ENCODE measurements at places on chromosomes 2 and 18.

DNA sequence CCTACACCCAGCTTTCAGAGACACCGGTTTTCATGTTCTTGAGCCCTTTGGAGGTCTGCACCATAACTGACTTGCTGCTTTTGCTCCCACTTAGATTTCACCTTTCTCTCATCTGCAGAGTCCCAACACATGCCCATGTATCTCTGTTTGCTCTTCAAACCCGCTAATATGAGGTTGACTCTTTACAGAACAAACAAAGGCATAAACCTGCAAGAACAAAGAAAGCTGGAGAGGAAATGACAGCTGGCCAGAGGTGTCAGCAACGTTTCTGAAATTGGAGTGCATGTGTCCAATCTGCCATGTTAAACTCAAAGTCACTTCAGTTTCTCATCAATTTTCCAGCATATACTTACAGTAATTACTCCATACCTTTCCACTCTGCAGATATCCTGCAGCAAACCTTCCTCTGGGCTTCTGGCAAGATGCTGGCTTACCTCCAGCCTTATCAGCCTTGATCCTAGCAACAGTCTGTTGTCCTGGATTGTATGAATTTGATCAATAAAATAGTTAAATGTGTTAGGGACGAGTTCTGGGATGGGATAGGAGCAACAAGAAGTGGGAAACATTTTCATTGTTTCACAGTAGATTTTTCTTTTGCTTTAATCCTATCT is 157.4 kb downstream of the FHOD3 start:
- no peak overlapping the region for H3K4me3 ChIP-seq
- no peak for DNase-seq
- no peak overlapping the region for H3K27ac ChIP-seq
- H3K27me3 ChIP-seq, result peaks cover 4% of the 10 kb centered on the region

GRCh38 chr2:182018218-182018617 is 32.6 kb downstream of the PPP1R1C start:
- peaks cover 45% of the 10 kb centered on the region for H3K4me1 ChIP-seq
- no peaks in the 10 kb centered on the region for H3K27me3 ChIP-seq
- H3K4me3 ChIP-seq, result no peak overlapping the region
- no peak overlapping the region for H3K27ac ChIP-seq
- peaks cover 22% of the 10 kb centered on the region for H3K36me3 ChIP-seq
- DNase-seq, result no peak

DNA sequence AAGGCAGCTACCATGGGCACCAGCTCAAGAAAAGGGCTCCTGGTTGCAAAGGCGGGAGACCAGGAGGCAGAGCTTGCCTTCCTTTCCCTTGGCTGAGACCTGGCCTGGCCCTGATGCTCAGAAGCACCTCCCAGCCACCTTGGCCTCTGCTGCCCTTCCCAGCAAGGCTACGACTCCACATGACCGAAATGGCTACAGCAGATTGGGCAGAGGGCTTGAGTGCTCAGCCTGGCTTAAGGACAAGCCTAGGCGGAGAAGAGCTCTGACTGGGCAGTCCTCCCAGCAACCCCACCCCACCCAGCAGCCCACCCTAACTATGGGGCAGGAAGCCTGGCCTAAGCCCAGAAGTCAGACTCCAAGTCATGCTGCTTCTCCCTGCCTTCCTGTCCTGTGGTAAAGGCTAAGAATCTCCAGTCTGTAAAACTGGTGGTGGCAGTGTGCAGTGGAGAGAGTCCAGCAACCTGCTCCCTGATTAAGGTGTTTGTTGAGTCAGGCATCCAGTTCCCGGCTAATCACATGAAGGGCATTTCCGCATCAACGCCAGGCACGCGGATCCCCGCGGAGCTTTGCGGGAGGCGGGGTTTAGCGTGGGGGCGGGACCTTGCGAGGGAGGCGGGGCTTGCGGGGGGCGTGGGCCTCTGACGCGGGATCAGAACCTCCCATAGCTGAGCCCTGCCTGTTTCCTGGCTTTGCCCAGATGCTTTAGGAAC is 256.0 kb downstream of the BCL11A start:
- DNase-seq, result no peak
- H3K4me1 ChIP-seq, result no peaks in the 10 kb centered on the region
- H3K4me3 ChIP-seq, result no peak overlapping the region
- no peaks in the 10 kb centered on the region for H3K36me3 ChIP-seq
- peaks cover 4% of the 10 kb centered on the region for H3K27me3 ChIP-seq
- H3K27ac ChIP-seq, result no peak overlapping the region

DNA sequence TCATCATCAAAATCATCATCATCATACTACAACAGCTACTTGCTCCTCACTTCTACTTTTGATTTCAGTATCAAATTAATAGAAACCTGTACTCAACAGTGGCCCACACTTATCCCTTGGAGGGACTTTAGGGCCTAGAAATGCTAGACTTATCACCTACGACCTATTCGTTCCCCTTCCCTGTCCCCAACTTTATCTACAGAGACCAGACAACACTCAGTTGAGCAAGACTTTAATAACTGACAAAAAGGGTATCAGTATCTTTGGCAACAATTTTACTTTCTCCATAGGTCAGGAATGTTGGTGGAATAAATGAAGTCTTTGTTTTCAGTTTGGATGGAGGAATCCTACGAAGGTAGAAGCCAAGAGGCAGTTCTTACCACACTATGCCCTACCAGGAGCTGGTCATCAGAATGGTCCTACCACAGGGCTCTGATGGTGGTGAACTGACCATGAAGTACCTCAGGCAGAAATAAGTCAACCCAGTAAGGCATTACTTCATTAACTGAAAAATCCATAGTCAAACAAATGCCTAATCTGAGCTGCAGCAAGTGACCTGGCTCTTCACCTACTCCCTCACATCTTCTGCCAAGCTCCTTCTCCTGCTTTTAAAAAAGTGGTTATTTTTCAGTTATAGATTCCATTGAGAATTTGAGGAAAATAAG is 26.6 kb downstream of the MBD2 start:
- no peak overlapping the region for H3K4me3 ChIP-seq
- peaks cover 21% of the 10 kb centered on the region for H3K36me3 ChIP-seq
- DNase-seq, result no peak
- no peaks in the 10 kb centered on the region for H3K27me3 ChIP-seq

- peaks cover 14% of the 10 kb centered on the region for H3K36me3 ChIP-seq
- peak; percentile 48 for DNase-seq
- no peak overlapping the region for H3K27ac ChIP-seq
- peaks cover 5% of the 10 kb centered on the region for H3K27me3 ChIP-seq
These were observed 3.1 kb upstream of the MATN3 start for GRCh38 chr2:20015482-20016083.

DNA sequence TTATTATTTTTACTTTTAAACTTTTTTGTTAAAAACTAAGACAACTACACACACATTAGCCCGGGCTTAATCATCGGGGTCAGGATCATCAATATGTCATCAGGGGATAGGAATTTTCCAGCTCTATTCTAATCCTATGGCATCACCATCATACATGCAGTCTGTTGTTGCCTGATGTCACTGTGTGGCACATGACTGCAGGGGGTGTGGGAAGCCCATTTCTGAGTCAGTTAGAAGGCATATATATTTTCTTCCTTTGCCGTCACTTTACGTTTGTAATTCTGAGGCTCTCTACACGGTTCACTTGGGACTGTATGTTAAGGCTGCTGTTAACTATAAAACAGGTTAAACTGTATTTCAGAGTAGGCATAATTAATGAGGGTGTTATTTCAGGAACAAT is 144.4 kb upstream of the ITGA6 start:
- no peaks in the 10 kb centered on the region for H3K27me3 ChIP-seq
- peak overlapping the region; percentile 74 for H3K4me3 ChIP-seq
- peak; percentile 96 for DNase-seq
- H3K27ac ChIP-seq, result peak overlapping the region; percentile 94

- H3K27ac ChIP-seq, result peak overlapping the region; percentile 65
- H3K36me3 ChIP-seq, result no peaks in the 10 kb centered on the region
- peak overlapping the region; percentile 5 for H3K4me3 ChIP-seq
- no peaks in the 10 kb centered on the region for H3K27me3 ChIP-seq
- peak; percentile 86 for DNase-seq
- H3K4me1 ChIP-seq, result peaks cover 36% of the 10 kb centered on the region
These were observed 34.3 kb downstream of the FMNL2 start for GRCh38 chr2:152369176-152369860.

- peak; percentile 43 for DNase-seq
- no peaks in the 10 kb centered on the region for H3K36me3 ChIP-seq
- H3K27me3 ChIP-seq, result no peaks in the 10 kb centered on the region
- no peak overlapping the region for H3K4me3 ChIP-seq
- H3K27ac ChIP-seq, result no peak overlapping the region
These were observed 46.2 kb upstream of the MGAT5 start for GRCh38 chr2:134207589-134208209.

DNA sequence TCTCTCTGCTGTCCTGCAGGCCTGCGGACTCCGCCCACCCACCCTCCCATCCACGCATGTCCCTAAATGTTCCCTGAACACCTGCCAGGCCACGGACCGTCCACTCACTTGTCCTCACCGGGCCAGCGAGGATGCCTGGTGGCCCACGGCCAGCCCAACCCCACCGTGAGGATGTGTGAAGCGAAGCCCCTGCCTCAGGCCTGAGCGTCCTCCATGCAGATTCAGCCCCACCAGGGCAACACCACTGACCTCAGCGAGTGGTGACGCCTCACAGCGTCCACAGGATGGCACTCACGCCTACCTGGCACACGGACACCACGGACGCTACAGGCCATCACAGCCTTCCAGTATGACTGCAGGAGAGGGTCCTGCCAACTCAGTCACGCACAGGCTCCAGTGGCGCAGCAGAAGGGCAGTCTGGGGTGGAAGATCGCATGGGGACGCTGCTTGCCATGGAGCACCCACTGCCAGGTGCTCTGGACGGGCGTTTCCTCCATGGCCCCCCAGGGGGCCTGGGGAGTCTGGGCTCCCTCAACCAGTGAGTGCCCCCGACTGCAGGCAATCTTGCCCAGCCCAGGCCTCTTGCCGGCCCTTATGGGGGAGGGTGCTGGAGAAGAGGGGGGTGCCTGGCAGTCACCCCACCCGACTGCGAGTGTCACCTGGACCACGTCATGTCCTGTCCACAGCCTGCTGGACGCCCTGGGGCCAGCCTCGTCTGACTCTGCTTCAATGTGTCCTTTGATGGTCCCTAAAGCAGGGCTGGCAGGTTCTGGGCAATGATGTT is 25.4 kb downstream of the HDAC4 start:
- no peak for DNase-seq
- no peaks in the 10 kb centered on the region for H3K4me1 ChIP-seq
- H3K27me3 ChIP-seq, result no peaks in the 10 kb centered on the region
- no peak overlapping the region for H3K27ac ChIP-seq
- no peaks in the 10 kb centered on the region for H3K36me3 ChIP-seq
- H3K4me3 ChIP-seq, result no peak overlapping the region

- H3K27ac ChIP-seq, result no peak overlapping the region
- H3K27me3 ChIP-seq, result peaks cover 3% of the 10 kb centered on the region
- peaks cover 11% of the 10 kb centered on the region for H3K4me1 ChIP-seq
- DNase-seq, result peak; percentile 77
- no peak overlapping the region for H3K4me3 ChIP-seq
These were observed 89.4 kb downstream of the DGKD start for GRCh38 chr2:233443511-233444183.

GRCh38 chr18:65768120-65768778 is 17.4 kb downstream of the CDH7 start:
- no peak overlapping the region for H3K27ac ChIP-seq
- H3K4me1 ChIP-seq, result no peaks in the 10 kb centered on the region
- H3K36me3 ChIP-seq, result no peaks in the 10 kb centered on the region
- DNase-seq, result no peak
